ENCODE measurements at places on chromosomes 3 and 15.

GRCh38 chr3:43856351-43856750 is 165.6 kb downstream of the ABHD5 start:
- DNase-seq: no peak

DNA sequence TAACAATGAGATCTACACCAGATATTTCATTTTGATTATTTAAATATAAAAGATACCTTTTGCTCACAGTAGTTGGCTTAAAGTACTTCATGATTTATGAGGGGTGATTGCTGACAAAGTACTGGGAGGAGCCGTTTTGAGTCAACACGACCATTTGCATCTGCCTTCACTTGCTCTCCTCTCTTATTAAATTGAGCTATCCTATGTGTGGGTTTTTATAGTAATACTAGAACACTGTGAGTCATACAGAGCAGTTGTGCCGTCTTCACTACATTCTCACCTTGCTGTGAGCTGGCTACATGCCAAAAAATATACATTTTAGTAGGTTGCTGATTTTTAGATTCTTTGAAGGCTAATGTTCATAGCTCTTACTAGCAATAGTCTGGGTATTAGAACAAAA is 161.2 kb downstream of the ALCAM start:
- DNase-seq: no peak

- DNase-seq: no peak
These were observed 22.0 kb downstream of the SLC7A14 start for GRCh38 chr3:170563712-170564423.

- DNase-seq: no peak
These were observed 262.9 kb downstream of the CNTN6 start for GRCh38 chr3:1355691-1356090.

DNA sequence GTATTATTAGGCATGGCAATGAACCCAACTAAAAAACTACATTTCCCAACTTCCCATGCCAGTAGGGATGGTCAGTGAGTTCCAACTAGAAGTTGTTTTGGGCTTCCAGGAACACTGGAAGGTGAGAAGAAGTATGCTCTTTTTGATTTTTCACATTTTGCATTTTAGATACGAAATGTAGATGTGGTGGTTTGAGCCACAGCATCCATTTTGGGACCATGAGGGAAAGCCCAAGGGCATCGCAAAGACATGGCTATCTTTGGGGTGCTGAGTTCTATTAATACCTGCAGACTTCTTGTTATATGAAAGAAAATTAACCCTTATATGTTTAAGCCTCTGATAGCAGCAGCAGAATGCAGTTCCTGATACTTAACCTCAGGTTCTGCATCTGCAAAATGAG is 62.9 kb downstream of the PTPRG start:
- no peak for DNase-seq

Data from hematopoietic multipotent progenitor cell (in vitro differentiated cells).